ENCODE measurements at places on chromosomes 2 and 18.
A peak's percentile ranks its signal among the peaks of the same experiment; 100 is the strongest.

DNA sequence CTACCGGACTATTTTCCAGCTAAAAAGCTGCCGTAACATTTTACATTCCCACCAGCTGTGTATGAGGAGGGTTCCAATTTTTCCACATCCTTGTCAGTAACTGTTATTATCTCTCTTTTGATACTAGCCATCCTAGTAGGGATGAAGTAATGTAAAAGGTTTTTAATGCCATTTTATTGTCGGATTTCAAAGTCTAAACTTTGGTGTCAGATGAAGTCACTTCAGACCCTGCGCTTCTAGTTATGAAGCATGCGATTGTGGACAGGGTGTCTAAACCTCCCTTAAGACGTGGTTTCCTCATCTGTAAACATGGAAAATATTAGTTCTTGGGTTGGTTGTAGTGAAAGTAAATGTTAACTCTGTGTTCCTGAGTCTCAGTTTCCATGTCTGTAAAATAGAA lies 4.7 kb downstream of the DGKD start:
- no peak for DNase-seq

- no peak for DNase-seq
These were observed 68.4 kb upstream of the CDCA7 start for GRCh38 chr2:173286153-173286809.

- no peak for DNase-seq
These were observed 573.8 kb downstream of the TSN start for GRCh38 chr2:122329278-122329677.

- DNase-seq: no peak
These were observed 17.3 kb downstream of the UNC80 start for GRCh38 chr2:209788925-209789324.

- no peak for DNase-seq
These were observed 8.3 kb upstream of the CTIF start for GRCh38 chr18:48530399-48531081.

- DNase-seq: no peak
These were observed 156.9 kb downstream of the GRB14 start for GRCh38 chr2:164464376-164464775.

GRCh38 chr18:22169011-22169888 lies at the start of gene GATA6:
Gene GATA6 (plus strand): TSS chr18:22169589. CDS start chr18:22171145, 1,556 bp downstream.
- peak; percentile 85 for DNase-seq

DNA sequence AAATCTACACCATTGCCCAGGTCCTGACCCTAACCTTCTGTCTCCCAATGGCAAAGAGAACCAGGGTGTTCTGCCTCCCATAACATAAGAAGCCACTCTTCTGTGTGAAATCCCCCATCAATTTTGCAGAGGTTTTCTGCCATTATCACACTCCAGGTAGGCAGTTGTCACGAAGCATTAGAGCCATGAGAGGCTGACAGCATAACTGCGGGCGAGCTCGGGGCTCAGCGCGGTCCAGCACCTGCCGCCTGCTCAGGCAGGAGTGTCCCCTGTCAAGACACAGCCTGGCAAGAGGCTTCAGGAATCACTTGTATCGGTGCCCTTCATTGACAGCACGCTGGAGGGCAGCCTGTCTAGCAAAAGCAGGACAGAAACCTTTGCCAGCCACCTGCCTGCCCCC lies 251.2 kb downstream of the SATB2 start:
- no peak for DNase-seq

- no peak for DNase-seq
These were observed 6.3 kb upstream of the PROKR1 start for GRCh38 chr2:68637047-68637446.

DNA sequence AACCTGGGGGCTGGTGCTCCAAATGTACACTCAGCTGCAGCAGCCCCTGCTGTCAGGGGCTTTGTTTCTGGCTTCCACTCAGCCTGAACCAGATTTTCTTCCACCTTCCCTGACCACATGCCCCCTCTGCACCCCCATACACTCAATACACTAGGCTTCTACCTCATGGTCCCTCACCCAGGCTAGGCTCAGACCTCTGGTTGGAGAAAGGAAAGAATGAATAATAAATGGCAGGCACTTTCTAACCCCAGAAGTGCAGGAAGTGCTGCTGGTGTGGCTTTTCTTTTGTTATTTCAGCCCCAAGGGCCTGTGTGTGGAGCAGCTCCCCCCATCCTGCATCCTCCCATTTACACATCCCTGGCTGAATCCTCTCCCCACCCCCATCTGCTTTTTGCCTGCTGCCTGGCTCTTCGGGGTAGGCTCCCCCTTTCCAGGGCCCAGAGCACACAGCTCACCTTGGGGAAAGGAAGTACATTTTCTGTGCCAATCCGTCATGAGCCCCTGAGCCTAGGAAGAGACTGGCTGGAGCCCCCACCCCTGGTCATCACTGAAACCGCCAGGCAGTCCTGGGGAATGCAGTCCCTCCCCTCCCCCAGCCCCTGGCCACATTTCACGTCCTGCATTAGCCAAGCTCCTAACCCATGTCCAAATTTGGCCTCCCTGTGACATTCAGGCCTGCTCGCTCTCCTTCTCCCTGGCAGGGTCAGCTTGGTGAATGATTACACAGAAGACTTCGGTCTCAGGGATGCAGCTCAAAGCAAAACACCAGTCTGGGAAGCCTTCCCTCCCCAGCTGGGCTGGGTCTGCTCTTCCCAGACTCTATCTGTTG lies 2.6 kb downstream of the DYSF start:
- DNase-seq: no peak

- no peak for DNase-seq
These were observed 935.3 kb upstream of the KLHL29 start for GRCh38 chr2:22449696-22450095.

GRCh38 chr2:29749041-29749440 lies 172.3 kb downstream of the ALK start:
- DNase-seq: no peak

All from H54 (cell line).